ENCODE measurements at places on chromosomes 12 and 14.

GRCh38 chr12:72282721-72283120, 10.6 kb downstream of the TRHDE start:
- DNase-seq, result no peak

DNA sequence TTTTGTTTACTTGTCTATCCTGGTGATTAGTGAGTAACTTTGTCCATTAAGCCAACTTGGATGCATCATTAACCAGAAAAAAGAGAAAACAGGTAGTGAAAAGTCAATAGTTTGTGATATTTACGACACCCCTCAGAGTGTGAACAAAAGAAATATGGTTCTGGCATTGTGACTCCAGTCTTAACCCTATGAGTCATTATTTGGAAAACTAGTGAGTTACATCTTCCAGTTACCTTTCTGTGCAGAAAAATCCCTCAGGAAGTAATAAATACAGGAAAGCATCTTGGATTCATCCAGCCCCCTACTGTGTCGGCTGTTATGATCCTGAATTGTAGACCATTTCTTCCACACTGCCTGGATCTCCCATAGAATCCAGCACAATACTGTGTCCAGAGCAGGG, 379.1 kb downstream of the GALC start:
- DNase-seq, result no peak

DNA sequence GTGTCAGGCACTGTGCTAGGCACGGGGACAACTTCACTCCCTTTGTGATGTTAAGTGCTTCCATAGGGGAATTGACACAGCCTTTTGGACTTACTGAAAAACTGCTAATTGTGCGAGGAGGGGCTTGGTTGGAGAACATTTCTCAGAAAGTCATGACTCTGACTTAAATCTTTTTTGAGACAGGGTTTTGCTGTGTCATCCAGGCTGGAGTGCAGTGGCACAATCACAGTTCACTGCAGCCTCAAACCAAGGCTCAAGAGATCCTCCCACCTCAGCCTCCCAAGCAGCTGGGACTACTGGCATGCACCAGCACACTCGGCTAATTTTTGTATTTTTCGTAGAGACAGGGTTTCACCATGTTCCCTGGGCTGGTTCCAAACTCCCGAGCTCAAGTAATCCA, 10.2 kb upstream of the LTBP2 start:
- no peak for DNase-seq

- no peak for DNase-seq
These were observed 47.1 kb downstream of the SEC23A start for GRCh38 chr14:39055786-39056474.

DNA sequence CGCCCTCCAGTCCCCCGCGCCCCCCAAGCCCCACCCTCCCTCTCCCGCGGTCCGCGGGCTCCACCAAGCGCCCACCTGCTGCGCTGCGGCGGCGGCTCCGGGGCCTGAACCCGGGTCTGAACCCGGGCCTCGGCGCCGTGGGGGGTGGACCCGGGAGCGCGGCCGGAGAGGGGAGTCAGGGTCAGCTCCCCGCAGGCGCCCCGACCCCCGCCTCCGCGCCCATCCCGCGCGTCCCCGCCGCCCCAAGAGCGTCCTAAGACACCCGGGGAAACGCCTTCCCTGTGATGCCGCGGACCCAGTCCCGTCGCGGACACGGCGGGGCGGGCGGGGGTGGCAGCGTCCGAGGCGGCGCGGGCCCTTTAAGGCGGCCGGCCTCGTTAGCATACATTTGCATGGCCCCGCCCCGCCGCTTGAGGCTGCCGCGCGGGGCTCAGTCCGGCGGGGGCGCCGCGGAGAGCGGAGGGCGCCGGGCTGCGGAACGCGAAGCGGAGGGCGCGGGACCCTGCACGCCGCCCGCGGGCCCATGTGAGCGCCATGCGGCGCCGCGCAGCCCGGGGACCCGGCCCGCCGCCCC, at the start of gene MMP17:
TSS of gene MMP17 (plus strand) at position 433 of the 574 bp plus-strand sequence. CDS start at position 535, 102 bp downstream.
- DNase-seq, result peak; percentile 70

GRCh38 chr12:3965046-3965445, 91.8 kb upstream of the PARP11 start:
- DNase-seq, result no peak

GRCh38 chr14:81247271-81247766, 26.6 kb upstream of the GTF2A1 start:
- no peak for DNase-seq

- no peak for DNase-seq
These were observed 101.2 kb upstream of the STXBP6 start for GRCh38 chr14:25150934-25151790.

GRCh38 chr12:93186131-93186530, 191.6 kb upstream of the NUDT4 start:
- DNase-seq, result no peak

GRCh38 chr12:75419841-75420240, 29.0 kb downstream of the GLIPR1L2 start:
- no peak for DNase-seq

GRCh38 chr14:49828640-49829039, 23.9 kb downstream of the NEMF start:
- DNase-seq, result no peak

DNA sequence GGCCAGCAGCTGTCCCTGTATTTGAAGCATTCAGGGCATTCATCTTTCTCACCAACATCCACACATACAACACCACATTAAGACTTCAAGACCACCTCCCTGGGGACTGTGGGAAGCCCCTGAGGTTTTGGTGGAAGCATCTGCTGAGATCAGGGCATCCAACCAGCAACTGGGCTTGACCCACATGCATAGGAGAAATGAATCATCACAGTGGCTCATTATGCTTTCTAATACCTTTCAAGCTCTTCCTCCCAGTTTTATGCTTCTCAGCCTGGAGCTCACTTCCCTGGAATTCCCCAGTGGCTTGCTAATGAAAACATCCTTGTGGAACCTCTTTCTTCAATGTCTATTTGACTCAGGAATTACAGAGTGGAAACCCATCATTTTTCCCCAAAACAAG, 21.4 kb upstream of the CMKLR1 start:
- DNase-seq, result no peak

- no peak for DNase-seq
These were observed 32.6 kb downstream of the ARMH4 start for GRCh38 chr14:58119381-58119780.

DNA sequence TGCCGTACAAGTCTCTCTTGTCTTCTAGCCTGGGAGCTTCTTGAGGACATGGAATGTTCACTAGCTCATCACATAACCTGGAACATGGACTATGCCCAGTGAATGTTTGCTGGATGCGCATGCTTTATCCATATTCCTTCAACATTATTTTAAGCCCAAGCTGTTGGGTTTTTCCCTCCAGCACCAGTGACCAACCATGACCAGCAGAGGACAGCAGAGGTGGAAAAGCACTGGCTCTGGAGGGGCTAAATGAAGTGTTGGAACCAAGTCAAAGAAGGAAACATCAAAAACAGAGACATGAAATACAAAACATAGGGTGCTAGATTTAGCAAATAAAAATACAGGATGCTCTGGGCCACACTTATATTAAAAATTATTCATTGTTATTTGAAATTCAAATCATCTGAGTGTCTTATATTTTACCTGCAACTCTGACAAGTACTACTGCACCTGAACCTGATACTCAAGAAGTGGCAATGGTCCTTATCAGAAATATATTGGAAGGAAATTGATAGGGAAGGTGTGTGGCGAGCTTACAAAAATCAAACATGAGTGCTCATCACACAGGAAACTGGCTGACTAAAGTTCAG, 23.1 kb upstream of the HELB start:
- DNase-seq, result peak; percentile 33

DNA sequence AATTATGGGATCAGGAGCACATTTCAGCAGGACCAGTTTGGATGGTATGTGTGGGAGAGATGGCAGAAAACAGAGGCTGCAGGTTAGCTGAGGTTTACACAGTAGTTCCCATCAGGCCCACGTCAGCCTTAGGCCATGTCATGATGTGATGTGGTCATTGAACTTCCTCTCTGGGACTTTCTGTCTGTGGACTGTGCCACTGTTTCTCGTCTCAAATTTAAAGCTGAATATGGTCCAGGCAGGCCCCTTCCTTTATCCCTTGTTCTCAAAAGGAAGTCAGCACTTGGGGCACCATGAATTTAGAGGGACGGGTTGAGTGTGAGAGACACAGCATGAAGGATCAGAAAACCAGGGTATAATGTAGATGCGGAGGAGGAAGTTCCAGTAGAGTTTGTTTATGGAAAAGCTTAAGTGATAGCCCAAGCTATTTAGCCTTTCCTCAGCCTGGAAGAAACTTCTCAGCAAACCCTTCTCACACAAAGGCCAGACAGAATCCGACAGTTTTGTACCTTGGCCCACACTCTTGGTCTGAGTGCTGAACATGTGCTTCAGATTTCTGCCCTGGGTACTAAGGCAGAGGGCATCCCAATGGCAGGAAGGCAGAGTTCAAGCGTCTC, 3.6 kb upstream of the IGFBP6 start:
- no peak for DNase-seq

DNA sequence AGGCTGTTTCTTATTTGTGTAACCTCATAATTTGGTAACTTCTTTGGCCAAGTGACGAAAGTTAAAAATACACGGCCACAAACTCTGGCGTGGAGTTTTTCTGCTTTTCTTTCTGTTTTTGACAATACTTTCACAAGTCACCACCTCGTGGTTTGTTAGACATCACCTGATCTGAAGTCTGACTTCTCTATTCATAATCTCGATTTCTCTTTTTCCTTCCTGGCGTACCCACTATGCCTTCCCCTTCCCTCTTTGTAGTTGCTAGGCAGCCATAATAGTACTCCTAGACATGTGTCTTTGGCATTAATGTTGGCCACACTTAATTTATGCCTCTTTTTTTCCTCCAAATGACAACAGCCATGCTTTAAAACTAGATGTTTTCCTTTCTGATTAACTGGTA, 97.6 kb downstream of the POLR3B start:
- no peak for DNase-seq

DNA sequence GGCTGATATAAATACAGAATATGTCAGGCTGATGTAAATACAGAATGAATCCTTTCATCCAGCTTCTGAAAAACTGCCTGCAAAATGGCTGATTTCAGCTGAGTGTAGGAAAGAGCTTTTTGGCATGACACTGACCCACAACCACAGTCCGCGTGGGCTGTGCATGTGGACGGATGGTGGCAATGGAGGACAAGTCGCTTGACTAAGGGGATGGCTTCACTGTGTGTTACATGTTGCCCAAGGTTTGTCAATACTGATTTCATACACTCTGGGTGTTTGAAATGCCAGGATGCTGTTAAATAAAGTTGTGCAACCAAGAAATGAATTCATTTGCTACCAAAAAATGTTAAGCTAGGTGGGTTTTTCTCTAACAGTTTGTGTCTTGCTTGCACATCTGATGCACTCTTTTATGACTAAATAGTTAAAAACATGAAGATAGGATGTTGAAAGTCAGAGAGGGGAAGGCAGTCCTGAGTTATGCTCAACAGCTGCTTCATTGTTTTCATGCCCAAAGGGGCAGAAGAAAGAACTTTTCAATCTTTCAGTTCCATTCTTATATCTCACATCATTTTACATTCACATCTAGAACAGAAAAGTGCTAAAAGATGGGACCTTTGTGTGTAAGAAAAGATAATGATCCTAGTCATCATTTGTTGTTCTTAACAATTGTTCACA, 36.5 kb upstream of the OVCH1 start:
- DNase-seq, result no peak

- DNase-seq, result no peak
These were observed 813.0 kb downstream of the GALC start for GRCh38 chr14:87179936-87180335.

DNA sequence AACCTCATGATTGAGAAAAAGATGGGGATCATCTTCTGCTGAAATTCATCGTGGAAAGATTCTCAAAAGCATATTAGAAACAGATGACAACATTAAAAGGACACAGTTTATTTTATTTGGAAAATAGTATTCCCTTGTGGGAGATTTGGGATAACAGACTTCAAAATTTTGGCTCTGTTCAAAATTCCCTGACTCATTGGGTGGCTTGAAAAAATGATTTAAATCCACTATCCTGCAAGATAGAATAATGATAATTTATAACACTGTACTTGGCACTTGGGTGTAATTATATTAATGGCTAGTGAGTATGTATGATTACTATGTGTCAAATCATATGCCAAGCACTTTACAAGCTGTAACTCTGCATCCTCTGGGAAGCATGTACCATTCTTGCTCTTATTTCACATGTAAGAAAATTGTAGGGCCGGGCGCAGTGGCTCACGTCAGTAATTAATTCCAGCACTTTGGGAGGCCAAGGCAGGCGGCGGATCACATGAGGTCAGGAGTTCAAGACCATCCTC, 128.8 kb downstream of the LMNTD1 start:
- no peak for DNase-seq

DNA sequence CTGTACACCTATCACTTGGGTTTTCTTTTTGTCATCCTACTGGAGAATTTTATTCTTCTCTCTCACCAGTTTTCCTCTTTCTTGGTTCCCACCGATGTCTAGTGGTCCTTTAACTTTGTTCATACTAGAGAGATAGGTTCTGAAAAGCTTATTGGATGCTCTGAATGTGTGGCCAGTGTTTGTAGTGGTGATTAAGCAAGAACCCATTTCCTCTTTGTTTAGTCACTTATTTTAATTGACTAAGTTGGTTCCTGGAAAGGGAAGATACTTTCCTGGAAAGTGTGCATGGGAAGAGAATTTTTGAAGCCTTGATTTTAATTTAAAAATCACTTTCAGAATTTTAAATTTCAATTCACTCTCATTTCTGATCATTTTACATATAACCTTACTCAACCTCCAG, 127.2 kb downstream of the OTOGL start:
- no peak for DNase-seq

- DNase-seq, result no peak
These were observed 960.9 kb upstream of the FBXO33 start for GRCh38 chr14:40393143-40393542.

DNA sequence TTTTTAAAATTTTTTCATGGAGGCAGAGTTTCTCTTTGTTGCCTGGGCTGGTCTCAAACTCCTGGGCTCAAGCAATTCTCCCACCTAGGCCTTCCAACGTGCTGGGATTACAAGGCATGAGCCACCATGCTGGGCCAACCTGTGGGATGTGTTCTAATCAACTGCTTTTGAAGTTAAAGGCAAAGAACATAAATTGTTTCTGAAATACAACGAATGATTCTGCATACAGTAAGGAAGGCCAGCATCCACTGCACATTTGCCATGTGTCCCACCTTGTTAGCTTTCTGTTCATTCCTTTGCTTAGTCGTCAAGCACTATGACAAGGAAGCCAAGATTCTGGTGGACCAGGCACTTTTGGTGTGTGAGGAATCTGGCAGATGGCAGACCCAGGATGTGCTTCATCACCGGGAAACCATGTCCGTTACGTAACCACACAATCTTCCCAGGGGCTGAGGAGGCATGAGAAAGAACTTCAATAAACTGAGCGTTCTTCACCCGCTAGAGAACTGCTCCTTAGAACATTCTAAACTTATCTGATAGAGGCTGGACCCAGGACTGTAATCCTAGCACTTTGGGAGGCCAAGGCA, 24.5 kb downstream of the MOK start:
- DNase-seq, result no peak

DNA sequence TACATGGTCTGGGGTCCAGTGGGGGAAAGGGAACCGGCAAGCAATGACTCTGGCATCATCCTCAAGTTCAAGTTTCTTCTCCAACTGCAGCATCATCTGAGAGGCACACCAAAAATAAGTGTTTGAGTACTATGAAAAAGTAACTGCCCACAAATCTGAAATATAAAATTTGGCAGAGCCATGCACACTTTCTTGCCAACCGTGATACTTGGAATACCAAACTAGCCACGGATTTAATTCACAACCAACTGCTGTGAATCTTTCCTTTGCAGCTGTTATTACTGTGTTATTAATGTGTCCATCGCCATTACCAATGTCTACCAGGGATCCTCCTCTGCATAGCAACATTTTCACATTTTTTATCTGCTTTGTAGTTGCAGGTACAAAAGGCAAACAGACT, 74.6 kb downstream of the GXYLT1 start:
- DNase-seq, result no peak
